ENCODE measurements at places on chromosomes 3 and 15. TPM values are rescaled to one million over a fixed set of nuclear protein-coding genes. Genes with fewer than 3 reads are reported as not detected.
A peak's percentile ranks its signal among the peaks of the same experiment; 100 is the strongest.

The GOLGA8S gene
- 0.71 TPM for total RNA-seq

The MANF gene
- total RNA-seq, result 120 TPM

The ZNF592 gene
- 20.3 TPM for total RNA-seq

The ADAMTS7 gene
- total RNA-seq, result 38.8 TPM

The PP2D1 gene
- not detected for total RNA-seq

The GP5 gene
- total RNA-seq, result not detected

The LARP6 gene
- total RNA-seq, result 44.0 TPM

The CD200 gene
- total RNA-seq, result 2.8 TPM

- peak; percentile 57 for DNase-seq
These were observed 201.4 kb upstream of the CTNNB1 start for GRCh38 chr3:40997711-40998519.

- DNase-seq, result no peak
These were observed 89.6 kb downstream of the GMPS start for GRCh38 chr3:155960060-155960459.

GRCh38 chr3:61561374-61562041 lies at the start of gene PTPRG:
PTPRG (plus strand) TSS chr3:61561571; CDS start chr3:61562288, 717 bp downstream.
- peak; percentile 93 for DNase-seq

DNA sequence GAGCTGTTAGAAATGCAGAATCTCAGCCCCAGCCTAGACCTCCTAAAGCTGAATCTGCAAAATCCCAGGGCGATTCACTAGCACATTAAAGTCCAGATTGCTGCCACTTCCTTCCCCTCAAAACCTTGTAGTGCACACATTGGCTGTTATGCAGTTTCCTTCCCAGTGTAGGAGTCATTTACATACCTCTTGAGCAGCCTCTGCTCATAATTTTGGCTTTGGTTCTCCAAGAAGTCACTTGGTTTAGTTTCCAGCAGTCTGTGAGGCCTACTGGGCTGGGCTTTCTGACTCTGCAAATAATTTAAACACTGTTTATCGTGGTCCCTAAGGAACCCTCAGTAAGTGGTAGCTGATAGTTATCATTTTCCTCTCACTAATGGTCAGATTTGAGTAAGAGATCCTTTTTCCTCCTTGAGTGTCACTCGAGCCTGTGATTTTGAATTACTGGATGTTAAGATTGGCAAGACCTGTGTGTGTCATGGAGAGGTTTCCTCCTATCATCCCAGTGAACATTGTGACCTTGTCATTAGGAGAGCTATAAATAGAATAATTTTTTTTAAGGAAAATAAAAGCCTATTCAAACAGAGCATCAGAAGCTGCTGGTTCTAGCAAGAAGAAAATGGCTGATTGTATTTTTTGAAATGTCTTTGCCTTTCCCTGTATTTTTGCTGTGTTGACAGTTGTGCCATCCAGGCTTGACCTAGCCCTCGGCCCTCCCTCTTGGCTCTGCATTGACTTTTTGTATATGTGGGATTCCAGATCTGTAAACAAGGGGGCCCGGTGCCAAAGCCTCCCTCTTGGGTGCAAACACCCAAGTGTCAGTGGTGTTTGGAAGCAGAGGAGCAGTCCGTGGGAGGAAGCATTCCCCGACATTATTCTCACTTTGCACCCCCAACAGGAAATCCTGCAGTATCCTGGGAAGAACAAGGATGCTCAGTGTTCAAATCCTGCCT lies 134.8 kb upstream of the ANKRD28 start:
- DNase-seq, result peak; percentile 48

GRCh38 chr3:119794971-119795612 lies 13.2 kb downstream of the NR1I2 start:
- no peak for DNase-seq

DNA sequence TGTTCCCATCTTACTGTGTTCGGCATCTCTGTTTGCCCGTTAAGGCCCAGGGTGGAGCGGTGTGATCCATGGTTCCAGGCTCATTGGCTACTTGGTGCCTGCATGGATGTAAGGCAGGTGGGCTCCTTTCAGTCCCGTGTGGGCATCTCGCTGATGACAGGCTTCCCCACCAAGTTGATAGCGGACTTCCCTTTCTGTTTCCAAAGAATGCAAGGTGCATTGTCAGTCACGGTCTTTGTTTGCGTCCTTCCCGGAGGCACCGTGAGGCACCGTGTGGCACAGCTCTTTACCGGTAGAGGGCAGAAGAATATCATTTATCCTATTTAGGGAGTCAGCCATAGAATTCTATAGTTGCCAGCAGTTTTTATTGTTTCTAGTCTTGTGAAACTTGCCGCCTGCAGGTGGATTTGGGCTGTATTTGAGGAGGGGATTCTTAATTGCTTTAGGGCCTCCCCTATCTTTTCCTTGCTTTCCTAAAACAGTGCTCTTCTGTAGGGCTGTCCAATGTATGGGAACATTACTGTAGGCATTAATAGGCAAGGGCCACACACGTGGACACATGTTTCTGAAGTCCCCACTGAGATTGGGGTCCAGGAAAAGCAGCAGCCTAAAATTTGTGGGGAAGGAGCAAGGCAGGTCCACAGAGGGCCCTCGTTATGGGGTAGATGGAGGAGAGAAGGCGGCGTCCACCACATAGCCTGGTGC lies 244.1 kb downstream of the SLCO3A1 start:
- DNase-seq, result no peak

DNA sequence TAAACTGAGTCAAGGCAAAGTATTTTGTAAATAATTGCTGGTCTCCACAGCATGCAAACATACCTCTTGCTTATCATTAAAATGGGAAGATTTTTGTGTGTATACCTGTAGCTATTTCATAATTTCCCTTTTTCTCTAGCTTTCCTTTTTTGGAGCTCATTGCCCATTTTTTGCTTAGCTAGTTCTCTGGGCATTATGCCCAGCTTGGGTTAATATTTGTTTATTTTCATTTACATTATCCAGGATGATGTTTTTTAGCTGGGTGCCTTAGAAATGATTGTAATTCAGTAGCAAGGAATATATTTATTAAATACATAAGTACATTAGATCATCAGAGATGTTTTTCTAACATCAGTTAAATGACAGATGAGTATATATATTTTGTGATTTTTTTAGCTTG lies 1271.7 kb upstream of the GBE1 start:
- no peak for DNase-seq

DNA sequence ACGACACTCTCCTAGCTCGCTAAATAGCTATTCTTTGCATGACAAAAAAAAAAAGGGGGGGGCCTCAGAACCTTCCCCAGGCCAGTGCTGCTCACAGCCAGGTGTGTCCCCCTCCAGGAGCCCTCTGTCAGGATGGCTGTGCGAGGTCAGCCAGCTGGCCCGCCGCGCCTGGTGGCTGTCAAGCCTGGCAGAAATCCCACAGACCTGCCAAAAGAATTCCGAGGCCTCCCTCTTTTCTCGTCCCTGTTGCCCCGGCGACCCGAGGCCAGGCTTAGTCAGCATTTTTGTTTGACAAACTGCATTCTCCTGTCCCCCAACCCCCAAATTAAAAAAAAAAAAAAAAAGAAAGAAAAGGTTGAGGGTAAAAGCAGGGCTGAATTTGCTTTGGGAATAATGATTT lies 61.9 kb downstream of the TM4SF4 start:
- peak; percentile 87 for DNase-seq

GRCh38 chr15:34179234-34179633 lies 30.7 kb downstream of the KATNBL1 start:
- DNase-seq, result no peak

- no peak for DNase-seq
These were observed 68.4 kb downstream of the MEGF11 start for GRCh38 chr15:66184936-66185790.

DNA sequence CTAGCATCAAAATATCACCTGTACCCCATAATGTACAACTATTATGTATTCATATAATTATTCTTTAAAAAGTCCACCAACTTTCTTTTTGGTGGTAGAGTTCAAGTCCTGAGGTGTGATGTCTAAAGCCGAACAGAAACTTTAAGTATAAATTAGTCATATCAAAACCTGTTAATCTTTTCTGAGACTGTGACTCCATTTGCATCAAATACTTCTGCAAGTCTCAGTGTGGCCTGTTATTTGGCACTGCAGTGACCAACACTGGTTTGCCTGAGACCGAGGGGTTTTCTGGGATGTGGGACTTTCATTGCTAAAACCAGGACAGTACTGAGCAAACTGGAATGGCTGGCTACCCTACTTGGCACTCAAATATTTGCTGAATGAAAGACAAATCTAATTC lies 7.3 kb downstream of the NGLY1 start:
- DNase-seq, result no peak

DNA sequence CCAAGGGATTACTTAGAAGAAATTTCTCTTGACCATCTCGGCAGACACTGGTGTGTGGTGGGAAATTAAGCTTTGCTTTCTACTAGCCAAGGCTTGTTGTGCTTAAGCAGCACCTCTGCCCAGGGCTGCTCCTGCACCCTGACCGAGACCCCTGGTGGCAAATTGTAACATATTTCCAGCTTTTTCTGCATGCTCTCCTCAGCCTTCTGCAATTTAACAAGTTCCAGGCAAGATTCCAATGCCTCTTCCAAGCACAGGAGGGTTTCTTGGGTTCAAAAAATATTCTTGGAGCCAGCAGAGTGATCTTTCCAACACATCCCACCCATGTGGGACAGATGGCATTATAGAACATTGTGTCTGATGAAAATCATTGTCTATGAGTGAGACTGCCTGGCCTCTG lies 210.5 kb downstream of the CLSTN2 start:
- no peak for DNase-seq

DNA sequence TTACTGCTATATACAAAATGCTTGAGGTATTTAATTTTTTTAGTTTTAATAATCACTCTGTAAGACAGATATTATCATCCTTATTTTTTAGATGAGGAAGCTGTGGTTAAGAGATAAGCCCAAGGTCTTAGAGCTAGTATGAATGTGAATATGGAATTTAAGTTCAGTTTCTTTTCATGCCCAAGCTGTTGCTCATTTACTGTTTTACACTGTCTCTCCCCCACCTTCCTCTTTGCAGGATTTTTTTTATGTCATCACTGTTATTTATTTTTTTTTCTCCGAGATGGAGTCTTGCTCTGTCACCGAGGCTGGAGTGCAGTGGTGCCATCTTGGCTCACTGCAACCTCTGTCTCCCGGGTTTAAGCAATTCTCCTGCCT lies 22.5 kb downstream of the MAP2K5 start:
- no peak for DNase-seq

GRCh38 chr3:60202052-60202726 lies 1049.1 kb downstream of the FHIT start:
- DNase-seq, result no peak

GRCh38 chr15:35136321-35137189 lies 51.5 kb upstream of the NANOGP8 start:
- DNase-seq, result no peak

GRCh38 chr3:157263027-157263426 lies 103.1 kb upstream of the CCNL1 start:
- DNase-seq, result no peak

DNA sequence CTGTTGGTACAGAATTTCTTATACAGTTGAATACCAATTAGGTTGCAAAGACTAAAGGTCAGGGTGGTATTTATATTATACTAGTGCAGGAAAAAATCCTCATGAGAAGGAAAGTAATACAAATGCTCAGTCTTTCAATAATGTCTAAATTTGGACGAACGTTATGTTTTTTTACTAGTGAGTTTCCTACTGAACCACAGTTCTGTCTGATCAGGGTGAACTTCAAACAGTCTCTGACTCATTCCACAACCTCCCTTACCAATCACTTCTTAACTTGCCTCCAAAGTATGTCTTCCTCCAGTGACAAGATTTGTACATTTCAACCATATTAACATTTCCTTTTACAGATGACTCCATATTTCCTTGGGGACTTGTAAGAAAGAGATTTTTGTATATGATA lies 3.4 kb downstream of the TMEM212 start:
- DNase-seq, result no peak

DNA sequence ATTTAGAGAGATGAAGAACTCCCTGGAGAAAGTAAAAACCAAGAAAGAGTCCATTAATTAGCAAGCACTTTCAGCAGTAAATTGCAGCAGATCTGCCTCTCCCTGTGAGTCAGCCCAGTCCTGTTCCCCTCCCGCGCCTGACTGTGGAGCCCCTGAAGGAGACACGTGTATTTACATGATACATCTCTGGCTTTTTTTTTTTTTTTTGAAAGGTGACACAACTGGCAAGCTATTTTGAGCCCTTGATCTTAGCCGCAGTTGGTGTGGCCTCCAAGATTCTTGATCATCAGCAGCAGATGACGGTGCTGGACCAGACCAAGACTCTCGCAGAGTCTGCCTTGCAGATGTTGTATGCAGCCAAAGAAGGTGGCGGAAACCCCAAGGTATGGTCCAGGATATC lies 271.8 kb upstream of the TPM1 start:
- DNase-seq, result no peak

DNA sequence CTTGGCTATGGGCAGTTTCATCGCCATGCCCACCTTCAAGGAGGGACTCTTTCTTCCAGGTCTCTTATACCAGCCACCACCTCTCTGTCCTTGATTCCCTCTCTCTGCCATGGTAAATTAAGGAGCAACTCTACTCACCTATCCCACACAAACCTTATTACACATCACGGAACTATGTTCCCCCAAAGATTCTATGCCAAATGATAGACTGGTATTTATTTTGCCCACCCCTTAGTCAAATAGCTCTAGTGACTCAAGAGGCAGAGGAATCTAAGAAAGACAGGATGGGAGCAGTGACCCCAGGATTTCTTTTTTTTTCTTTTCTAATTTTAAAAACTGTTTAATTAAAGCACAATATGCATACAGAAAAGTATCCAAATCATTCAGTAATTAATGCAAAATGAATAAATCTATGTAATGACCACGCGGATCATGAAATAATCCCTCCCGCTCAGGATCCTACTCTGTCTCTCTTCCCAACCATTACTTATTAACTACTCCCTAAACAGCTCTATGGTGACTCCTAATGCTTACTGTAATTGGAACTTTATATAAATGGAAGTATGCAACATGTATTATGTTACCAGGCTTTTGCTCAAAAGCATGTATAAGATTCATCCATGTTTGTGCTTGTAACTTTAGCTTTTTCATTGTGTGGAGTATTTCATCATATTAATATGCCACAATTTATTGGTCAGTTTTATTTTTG lies 410.8 kb upstream of the RASGRP1 start:
- DNase-seq, result no peak

GRCh38 chr15:42921342-42921731 lies 759 bp upstream of the TTBK2 start:
- DNase-seq, result no peak

All from right cardiac atrium (tissue), 5 donors.